Caco-2 (cell line): ENCODE measurements at places on chromosomes 4 and X. TPM values are rescaled to one million over a fixed set of nuclear protein-coding genes. Genes with fewer than 3 reads are reported as not detected.

GRCh38 chr4:25702848-25703247 lies 47.2 kb downstream of the SLC34A2 start:
- no peak overlapping the region for H3K27ac ChIP-seq
- no peaks in the 10 kb centered on the region for H3K36me3 ChIP-seq
- H3K4me3 ChIP-seq = no peak overlapping the region
- DNase-seq = no peak
- no peaks in the 10 kb centered on the region for H3K27me3 ChIP-seq

- H3K27ac ChIP-seq = no peak overlapping the region
- DNase-seq = no peak
- H3K36me3 ChIP-seq = 0 out of 2 replicates have a peak, but pooled peaks cover 1% of the 10 kb centered on the region
- H3K4me1 ChIP-seq = no peaks in the 10 kb centered on the region
Measured at GRCh38 chr4:159308566-159309340, 205.9 kb downstream of the RAPGEF2 start.

DNA sequence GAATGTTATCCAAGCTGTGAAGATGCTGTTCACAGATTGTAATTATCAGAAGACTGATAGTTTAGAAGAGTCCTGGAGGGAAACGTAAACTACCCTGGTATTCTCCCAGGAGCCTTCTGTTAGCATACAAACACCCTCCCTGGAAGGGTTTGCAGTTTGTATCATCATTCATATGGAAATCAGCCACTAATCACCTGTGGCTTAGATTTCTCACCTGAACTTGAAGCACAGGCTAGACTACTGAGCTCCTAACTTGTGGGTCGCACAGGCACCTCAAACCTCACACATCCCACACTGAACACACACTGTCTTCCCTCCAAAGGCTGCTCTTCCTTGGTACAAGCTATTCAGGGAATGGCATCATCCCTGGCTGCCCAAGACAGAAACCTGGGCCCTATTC lies 30.7 kb downstream of the SHISA3 start:
- no peak for DNase-seq
- H3K4me3 ChIP-seq = no peak overlapping the region
- no peak overlapping the region for H3K27ac ChIP-seq

DNA sequence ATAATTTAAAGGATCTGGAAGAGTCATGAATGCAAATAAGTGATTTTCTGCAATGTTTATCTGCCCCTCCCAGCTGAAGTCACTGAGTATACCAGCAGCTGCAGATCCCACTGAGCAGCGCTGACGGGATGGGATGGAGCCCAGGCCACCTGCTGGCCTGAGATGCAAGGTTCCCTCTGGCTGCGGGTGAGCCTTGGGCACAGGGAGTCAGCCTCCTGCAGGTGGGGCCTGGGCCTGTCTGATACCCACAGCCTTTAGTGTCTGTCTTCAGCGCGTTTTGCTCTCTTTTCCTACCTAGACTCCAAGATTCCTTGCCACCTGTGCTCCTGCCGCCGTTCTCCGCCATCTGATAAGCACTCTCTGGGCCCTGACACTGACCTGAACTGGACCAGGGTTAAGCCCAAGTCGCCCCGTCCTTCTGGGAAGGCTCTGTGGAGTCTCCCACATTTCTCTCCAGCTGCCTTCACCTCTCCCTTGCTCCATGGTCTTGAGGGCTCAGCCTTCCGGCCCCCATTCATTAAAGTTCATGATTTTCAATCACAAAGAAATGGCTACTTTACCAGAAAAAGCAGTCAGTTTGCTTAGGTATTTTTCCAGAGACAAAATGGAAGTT lies 223.1 kb upstream of the FAT1 start:
- no peak overlapping the region for H3K4me3 ChIP-seq
- peak; percentile 72 for DNase-seq
- H3K4me1 ChIP-seq = no peaks in the 10 kb centered on the region
- no peak overlapping the region for H3K27ac ChIP-seq
- no peaks in the 10 kb centered on the region for H3K27me3 ChIP-seq

- H3K4me3 ChIP-seq = no peak overlapping the region
- no peaks in the 10 kb centered on the region for H3K27me3 ChIP-seq
- H3K27ac ChIP-seq = no peak overlapping the region
- no peaks in the 10 kb centered on the region for H3K4me1 ChIP-seq
- no peaks in the 10 kb centered on the region for H3K36me3 ChIP-seq
Measured at GRCh38 chr4:43452948-43453347, 560.4 kb downstream of the GRXCR1 start.

GRCh38 chrX:13074297-13075262 lies 30.2 kb upstream of the FAM9C start:
- no peak overlapping the region for H3K4me3 ChIP-seq
- no peak overlapping the region for H3K27ac ChIP-seq
- no peaks in the 10 kb centered on the region for H3K27me3 ChIP-seq
- no peak for DNase-seq

DNA sequence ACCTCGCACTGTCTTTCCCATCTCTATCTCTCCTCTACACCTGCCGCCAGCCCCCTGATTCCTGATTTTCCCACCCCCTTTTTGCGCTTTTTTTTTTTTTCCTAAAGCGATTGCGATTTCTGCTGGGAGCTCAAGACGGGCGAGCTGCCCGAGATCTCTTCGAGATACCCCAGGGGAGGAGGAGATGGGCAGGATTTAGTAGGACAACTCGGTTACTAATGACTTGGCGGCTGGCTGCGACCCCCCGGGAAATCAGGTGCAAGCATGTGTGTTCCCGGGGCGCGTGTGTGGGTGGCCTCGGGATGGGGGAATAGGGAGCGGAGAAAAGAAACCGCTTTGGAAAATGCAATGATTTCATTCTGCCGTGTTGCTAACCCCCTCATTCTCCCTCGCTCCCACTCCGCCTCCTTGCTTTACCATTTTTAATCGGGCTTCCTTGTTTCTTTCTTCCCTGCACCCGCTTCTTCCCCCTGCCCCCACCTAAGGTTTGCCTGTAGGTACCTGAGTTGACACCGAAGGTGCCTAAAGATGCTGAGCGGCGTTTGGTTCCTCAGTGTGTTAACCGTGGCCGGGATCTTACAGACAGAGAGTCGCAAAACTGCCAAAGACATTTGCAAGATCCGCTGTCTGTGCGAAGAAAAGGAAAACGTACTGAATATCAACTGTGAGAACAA lies 4.4 kb downstream of the SLITRK2 start:
- H3K27me3 ChIP-seq = no peaks in the 10 kb centered on the region
- no peaks in the 10 kb centered on the region for H3K36me3 ChIP-seq
- H3K4me1 ChIP-seq = no peaks in the 10 kb centered on the region
- no peak overlapping the region for H3K4me3 ChIP-seq
- H3K27ac ChIP-seq = no peak overlapping the region
- no peak for DNase-seq

- no peaks in the 10 kb centered on the region for H3K36me3 ChIP-seq
- no peak overlapping the region for H3K27ac ChIP-seq
- H3K4me3 ChIP-seq = no peak overlapping the region
- no peaks in the 10 kb centered on the region for H3K27me3 ChIP-seq
- H3K4me1 ChIP-seq = no peaks in the 10 kb centered on the region
Measured at GRCh38 chr4:108092288-108092687, 76.4 kb downstream of the LEF1 start.

- H3K4me3 ChIP-seq = no peak overlapping the region
- H3K27ac ChIP-seq = no peak overlapping the region
- no peak for DNase-seq
- no peaks in the 10 kb centered on the region for H3K27me3 ChIP-seq
- H3K36me3 ChIP-seq = no peaks in the 10 kb centered on the region
Measured at GRCh38 chr4:138573246-138573645, 331.1 kb upstream of the SLC7A11 start.

DNA sequence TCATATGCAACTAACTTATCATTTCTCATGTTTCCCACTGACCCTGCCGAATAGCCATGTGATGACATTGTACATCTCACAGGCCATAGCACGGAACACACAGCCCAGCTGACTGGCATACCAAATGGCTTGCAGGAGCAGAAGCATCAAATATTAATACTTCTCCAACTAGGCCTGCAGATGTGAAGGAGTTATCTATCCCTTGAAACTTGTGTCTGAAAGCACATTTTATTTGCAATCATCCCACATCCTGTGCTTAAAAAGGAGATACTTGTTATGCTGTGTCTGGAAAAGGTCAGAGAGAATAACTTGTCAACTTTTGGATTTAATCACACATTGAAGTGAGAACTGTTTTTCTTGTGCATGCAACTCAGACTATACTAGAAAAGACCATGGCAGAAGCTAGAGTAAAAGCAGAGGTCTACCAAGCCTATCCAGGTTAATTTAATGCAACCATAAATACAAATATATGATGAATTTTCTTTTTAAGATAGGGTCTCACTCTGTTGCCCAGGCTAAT lies 100.4 kb downstream of the IRF2 start:
- no peak overlapping the region for H3K27ac ChIP-seq
- H3K4me1 ChIP-seq = 0 out of 2 replicates have a peak, but pooled peaks cover 5% of the 10 kb centered on the region
- H3K36me3 ChIP-seq = no peaks in the 10 kb centered on the region
- no peak for DNase-seq

DNA sequence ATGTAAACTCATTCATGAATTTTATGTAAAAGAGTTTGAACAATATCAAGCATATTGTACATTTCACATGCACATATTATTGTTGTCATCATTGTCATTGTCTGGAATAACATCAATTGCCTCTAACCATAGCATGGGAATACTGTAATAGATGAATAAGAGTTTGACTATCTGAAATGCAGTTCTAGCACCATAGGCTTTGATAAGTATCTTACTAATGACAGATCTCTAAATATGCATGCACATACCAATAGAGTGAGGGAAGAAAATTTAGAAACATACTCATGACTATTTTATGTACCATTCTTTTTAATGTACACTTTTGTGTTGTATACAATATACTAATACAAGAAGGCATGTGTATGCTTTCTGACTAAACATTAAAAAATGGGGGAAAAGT lies 161.6 kb upstream of the SPRY1 start:
- H3K4me3 ChIP-seq = no peak overlapping the region
- peaks cover 6% of the 10 kb centered on the region; the same call in 1 of the 2 replicates for H3K4me1 ChIP-seq
- no peak for DNase-seq
- H3K27ac ChIP-seq = no peak overlapping the region

DNA sequence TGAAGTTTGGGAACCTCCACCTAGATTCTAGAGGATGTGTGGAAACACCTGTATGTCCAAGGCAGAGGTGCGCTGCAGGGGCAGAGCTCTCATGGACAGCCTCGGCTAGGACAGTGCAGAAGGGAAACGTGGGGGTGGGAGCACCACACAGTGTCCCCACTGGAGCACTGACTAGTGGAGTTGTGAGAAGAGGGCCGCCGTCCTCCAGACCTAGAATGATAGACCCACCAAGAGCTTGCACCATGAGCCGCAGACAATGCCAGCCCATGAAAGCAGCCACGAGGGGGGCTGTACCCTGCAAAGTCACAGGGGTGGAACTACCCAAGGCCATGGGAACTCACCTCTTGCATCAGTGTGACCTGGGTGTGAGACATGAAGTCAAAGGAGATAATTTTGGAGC lies 274.5 kb upstream of the FMR1 start:
- no peak overlapping the region for H3K4me3 ChIP-seq
- no peaks in the 10 kb centered on the region for H3K36me3 ChIP-seq
- H3K4me1 ChIP-seq = no peaks in the 10 kb centered on the region
- no peak for DNase-seq
- H3K27ac ChIP-seq = no peak overlapping the region

GRCh38 chr4:69855822-69856221 lies 4.1 kb downstream of the SULT1E1 start:
- no peak overlapping the region for H3K4me3 ChIP-seq
- no peaks in the 10 kb centered on the region for H3K27me3 ChIP-seq
- peak overlapping the region; percentile 35 for H3K27ac ChIP-seq
- DNase-seq = no peak

- no peaks in the 10 kb centered on the region for H3K36me3 ChIP-seq
- no peaks in the 10 kb centered on the region for H3K4me1 ChIP-seq
- H3K27me3 ChIP-seq = no peaks in the 10 kb centered on the region
- no peak for DNase-seq
Measured at GRCh38 chr4:5465956-5466355, 242.4 kb downstream of the EVC2 start.

DNA sequence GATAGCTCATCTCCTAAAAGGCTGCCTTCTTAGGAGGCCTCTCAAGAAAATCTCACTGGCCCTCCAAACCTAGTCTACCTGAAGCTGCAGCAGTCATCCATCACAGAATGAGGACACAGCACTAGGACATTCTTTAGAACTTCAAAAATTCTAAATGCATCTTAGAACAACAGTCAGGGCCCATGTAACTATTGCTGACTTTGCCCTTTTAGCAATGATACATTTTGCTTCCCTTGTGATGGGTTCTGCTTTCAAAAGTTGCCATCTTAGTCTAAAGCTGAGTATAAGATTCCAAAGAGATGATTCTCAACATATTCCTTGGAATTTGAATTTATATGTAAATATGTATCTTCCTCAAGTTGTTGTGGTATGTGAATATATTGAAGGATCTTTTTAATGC lies 793.0 kb downstream of the RAB28 start:
- DNase-seq = no peak
- H3K4me3 ChIP-seq = no peak overlapping the region
- H3K27me3 ChIP-seq = no peaks in the 10 kb centered on the region
- H3K4me1 ChIP-seq = no peaks in the 10 kb centered on the region
- no peaks in the 10 kb centered on the region for H3K36me3 ChIP-seq

DNA sequence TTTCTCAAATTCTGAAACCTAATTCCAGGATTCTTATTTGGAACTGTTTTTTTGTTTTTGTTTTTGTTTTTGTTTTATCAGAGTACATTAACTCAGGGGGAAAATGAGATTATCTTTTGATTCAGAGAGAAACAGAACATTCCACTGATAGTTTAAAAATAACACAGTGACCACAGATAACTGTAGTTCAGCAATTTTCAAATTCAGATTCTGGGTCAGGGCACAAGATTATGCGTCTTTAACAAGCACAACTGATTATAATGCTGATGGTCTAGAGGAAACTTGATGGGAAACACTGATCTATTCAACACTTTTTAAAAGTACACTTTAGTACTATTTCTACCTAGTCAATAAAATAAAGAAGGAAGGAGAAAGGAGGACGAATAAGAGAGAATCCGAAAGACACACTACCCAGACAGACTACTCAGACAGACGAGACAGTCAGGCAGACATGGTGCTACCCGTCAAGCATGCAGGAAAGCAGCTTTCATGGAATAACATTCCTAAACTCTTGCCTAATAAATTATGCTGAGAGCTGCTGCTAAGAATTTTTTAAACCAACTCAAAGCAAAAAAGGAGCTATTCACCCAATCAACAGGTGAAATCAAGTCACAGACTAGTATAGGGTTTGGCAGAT lies 59.0 kb downstream of the APBB2 start:
- H3K36me3 ChIP-seq = peaks cover 1% of the 10 kb centered on the region
- H3K27ac ChIP-seq = no peak overlapping the region
- H3K27me3 ChIP-seq = no peaks in the 10 kb centered on the region

- no peaks in the 10 kb centered on the region for H3K27me3 ChIP-seq
- no peaks in the 10 kb centered on the region for H3K36me3 ChIP-seq
- H3K4me1 ChIP-seq = peaks cover 20% of the 10 kb centered on the region
- H3K4me3 ChIP-seq = no peak overlapping the region
- DNase-seq = no peak
Measured at GRCh38 chr4:138875891-138876608, 139.5 kb upstream of the NOCT start.

GRCh38 chr4:161540265-161540664 lies 623.5 kb downstream of the FSTL5 start:
- H3K27me3 ChIP-seq = no peaks in the 10 kb centered on the region
- H3K36me3 ChIP-seq = no peaks in the 10 kb centered on the region
- DNase-seq = no peak
- H3K4me3 ChIP-seq = no peak overlapping the region
- no peaks in the 10 kb centered on the region for H3K4me1 ChIP-seq
- no peak overlapping the region for H3K27ac ChIP-seq

Gene LONRF3
- total RNA-seq = 0.65 and 0.84 TPM in 2 replicates

Gene ARHGEF38
- 3.5 TPM in 2 replicates for total RNA-seq

Gene IQCM
- not detected in 2 replicates for total RNA-seq

Gene ACE2
- 1.8 and 2.7 TPM in 2 replicates for total RNA-seq

Gene RBMXL3
- not detected in 2 replicates for total RNA-seq

Gene ADGRG2
- total RNA-seq = not detected in 2 replicates

Gene HAND2
- total RNA-seq = not detected in 2 replicates

Gene TAF7L
- not detected in 2 replicates for total RNA-seq

Gene RASGEF1B
- total RNA-seq = 24.8 and 32.3 TPM in 2 replicates

Gene GPRASP2
- 1.9 and 2.7 TPM in 2 replicates for total RNA-seq

Gene NPY2R
- total RNA-seq = not detected in 2 replicates
